Amniotic epithelial cell (primary cell): ENCODE measurements at places on chromosomes 12 and 14.
A peak's percentile ranks its signal among the peaks of the same experiment; 100 is the strongest.

- DNase-seq: no peak
These were observed 20.4 kb downstream of the VWF start for GRCh38 chr12:6104027-6104426.

GRCh38 chr12:29559198-29559597 is 61.7 kb upstream of the OVCH1 start:
- no peak for DNase-seq

DNA sequence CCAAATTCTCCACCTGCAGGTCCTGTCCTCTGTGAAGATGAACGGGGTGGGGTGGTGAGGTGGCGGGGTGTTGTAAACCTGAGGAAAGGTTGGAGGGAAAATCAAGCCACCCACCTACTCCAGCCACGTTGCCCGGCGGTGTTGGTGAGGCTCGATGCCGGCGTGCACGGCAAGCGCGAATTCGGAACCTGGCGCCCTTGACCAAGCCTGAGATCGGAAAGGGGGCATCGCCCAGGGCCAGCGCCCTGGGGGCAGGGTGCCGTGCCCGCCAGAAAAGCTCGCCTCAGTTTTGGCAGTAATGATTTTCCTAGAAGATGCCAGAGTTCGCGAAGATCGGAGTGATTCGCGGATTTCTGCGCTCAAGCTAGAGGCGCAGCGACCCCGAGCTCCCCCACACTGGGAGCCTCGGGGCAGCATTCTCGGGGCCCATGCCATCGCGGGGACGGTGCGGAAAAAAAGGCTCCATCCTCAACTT is 817 bp downstream of the STXBP6 start:
- DNase-seq: no peak

- no peak for DNase-seq
These were observed 36.8 kb downstream of the PPHLN1 start for GRCh38 chr12:42362647-42363260.

- peak; percentile 50 for DNase-seq
These were observed 63.6 kb upstream of the PWP1 start for GRCh38 chr12:107622001-107622400.

DNA sequence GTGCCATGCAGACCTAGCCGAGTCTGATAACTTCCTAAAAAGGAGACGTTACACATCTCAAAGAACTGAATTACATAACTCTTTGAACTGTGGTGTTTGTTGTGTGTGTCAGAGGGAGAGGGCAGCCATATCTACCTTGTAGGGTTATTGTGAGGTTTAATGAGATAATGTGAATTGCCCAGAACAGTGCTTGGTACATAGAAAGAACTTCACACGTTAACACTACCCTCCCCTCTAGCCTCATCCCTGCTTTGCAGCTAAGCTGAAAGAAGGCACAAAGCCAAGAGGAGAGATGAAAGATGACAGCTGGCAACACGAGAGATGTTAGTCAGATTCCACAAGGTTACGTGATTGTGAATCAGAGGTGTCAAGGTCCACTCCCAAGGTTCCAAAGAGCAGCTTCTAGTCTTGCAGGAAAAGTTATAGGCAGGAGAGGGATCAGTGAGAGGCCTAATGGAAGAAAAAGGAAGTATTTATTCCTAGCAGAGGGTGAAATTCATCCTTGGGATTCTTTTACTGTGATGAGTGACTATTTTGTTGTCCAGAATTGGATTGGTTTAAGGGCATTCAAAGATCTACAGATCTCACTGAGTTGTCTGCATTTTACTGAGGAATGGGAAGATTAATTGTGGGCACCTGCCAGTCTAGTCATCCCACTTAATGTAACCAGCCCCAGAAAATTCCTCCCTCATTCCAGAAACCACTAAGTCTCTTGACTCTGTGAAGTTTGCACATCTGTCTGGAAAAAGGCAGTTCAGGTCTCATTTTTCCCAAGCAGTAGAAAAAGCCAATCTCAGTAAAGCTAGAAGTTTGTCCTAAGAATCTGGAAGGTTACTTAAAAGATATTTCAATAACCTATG is 25.9 kb upstream of the WNK1 start:
- DNase-seq: peak; percentile 96

DNA sequence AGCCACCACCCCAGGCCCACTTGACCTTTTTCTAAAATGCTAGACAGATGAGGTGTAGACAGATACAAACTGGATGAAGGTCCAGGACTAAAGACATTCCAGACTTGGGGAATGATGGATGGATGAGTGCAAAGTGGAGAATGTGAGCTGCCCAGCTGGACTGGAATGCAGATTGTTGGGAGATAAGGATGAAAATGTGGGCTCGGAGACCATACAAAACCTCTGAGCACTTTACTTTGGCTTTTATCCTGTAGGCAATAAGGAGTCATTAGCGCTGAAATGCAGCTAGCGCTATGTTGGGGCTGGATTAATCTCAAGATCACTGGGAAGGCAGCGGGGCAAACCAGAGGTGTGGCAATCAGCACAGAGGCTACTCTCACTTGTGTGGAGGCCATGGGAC is 64.7 kb upstream of the GNPNAT1 start:
- DNase-seq: peak; percentile 87

DNA sequence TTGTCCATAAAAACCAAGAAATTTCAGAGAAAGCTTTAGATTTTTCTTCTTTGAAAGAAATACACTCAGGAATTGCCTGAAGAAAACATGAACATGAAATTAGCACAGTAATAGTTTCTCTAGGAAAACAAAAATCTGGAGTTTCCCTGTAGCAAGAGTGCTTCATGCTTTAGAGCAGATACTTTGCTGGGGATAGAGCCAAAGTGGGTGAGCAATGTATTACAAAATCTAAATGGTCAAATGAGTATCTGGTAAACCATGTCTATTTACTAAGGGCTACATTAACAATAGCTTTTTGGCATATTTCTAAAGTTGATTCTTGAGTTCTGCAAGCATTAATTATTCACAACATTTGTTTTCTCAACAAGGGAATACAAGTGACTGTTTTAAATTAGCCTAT is 26.2 kb downstream of the AVPR1A start:
- no peak for DNase-seq

DNA sequence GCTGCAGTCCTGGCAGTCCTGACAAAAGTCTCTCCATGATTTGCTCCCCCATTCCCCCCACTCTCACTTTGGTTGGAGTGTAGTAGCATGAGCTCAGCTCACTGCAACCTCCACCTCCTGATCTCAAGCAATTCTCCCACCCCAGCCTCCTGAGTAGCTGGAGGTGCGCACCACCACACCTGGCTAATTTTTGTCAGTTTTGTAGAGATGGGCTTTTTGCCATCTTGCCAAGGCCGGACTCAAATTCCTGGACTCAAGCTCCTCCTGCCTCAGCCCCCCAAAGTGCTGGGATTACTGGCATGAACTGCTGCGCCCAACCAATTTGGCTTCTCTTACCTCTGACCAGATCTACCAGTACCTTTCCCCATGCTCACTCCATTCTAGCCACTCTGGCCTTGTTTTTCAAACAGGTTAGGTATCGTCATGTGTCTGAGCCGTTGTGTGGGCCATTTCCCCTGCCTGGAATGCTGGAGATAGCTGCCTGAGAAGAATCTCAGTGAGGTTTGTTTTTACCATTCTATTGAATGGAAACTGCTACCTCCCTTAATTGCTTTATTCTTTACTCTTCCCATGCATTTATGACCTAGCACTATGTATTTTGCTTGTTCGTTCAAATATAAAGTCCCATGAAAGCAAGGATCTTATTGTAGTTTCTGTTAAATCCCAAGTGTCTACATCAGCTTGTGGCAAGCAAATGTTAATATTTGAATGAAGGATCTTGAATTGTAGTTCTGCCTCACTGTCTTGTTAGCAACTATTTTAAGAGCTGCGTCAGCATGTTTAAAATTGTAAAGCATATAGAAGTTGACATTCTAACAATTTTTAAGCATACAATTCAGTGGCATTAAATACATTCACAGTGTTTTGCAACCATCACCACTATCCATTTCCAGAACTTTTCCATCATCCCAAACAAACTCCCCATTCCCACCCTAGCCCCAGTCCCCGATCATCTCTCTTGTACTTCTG is 39.7 kb downstream of the CPSF6 start:
- DNase-seq: no peak

GRCh38 chr14:23058654-23059504 is 1.6 kb upstream of the CDH24 start:
- DNase-seq: no peak

- DNase-seq: no peak
These were observed 1145.7 kb downstream of the VRK1 start for GRCh38 chr14:97942921-97943320.

GRCh38 chr14:98404811-98405210 is 867.2 kb downstream of the BCL11B start:
- DNase-seq: no peak

GRCh38 chr12:6372403-6373003 is 2.9 kb downstream of the SCNN1A start:
- DNase-seq: peak; percentile 94

- DNase-seq: peak; percentile 27
These were observed 43.4 kb upstream of the ATF1 start for GRCh38 chr12:50720501-50720900.

DNA sequence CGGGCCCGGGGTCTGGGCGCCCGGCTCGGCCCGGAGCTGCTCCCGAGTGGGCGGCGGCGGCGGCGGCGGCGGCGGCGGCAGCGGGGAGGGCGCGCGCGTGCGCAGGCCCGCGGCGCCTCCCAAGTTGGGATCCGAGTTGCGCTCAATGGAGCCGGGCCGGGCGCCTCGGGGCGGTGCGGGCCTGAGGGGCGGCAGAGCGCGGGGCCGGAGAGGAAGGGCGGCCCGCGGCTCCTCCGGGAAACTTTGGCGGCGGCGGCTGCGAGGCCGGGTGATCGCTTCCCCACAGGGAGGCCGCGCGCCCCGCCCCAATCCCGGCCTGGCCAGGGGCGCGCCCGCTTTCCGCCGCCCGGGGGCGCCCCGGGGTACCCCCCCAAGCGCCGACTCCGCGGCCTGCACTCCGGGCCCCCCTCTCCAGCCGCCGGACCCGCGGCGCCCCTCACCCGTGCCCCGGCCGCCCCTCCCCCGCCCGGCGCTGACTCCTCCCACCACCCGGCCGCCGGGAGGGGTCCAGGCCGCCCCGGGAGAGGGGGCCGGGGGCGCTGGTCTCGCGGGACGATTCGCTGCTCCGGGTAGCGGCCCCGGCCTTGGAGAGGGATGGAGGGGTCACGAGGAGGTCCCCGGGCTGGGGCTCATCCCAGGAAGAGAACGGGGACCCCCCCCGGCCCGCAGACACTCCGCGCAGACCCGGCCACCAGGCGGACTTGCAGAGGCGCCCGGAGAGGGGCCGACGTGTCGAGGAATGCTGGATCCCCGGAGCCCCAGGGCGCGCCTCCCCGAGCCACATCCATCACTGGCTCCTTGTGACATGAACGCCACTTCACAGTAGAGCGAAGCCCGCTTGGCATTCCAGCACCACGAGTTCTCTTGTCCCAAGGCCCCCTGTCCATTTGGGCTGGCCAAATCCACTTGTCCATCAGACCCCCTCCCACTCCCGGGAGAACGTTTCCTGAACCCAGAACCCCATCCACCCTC is at the start of gene RILPL1:
Gene RILPL1, minus strand, starts transcription at position 48 of the 972 bp plus-strand sequence. CDS start 237 bp downstream, outside the sequence.
- no peak for DNase-seq

DNA sequence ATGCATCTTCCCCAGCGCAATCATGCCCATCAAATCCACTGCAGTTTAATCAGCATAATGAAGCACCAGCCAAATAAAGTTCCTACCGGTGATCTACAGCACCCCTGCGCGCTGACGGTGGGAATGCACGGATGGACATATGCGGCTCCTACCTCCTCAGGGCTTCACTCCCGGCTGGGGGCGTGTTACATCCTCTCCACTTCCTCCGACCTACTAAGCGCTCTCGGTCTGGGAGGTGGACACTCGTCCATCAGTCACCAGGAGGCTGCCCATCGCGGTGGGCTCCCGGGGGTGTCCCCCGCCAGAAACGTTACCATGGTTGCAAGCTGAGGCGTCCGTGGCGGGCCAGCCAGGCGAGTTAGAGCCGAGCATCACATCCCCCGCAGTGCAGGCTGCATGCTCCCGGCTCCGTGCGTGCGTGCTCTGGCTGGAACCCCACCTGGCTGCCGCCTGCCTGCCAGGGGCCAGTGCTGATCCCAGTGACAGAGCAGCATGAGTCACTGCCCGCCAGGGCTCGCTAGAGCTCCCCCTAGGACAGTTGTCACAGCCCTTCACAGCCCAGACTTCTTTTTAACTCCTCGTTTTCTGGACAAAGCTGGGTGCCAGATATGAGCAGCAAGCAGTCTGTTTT is 73.0 kb downstream of the CIT start:
- DNase-seq: peak; percentile 42

GRCh38 chr14:95504135-95505029 is 12.1 kb downstream of the SYNE3 start:
- DNase-seq: peak; percentile 91

GRCh38 chr12:11693067-11693466 is 43.6 kb downstream of the ETV6 start:
- no peak for DNase-seq

DNA sequence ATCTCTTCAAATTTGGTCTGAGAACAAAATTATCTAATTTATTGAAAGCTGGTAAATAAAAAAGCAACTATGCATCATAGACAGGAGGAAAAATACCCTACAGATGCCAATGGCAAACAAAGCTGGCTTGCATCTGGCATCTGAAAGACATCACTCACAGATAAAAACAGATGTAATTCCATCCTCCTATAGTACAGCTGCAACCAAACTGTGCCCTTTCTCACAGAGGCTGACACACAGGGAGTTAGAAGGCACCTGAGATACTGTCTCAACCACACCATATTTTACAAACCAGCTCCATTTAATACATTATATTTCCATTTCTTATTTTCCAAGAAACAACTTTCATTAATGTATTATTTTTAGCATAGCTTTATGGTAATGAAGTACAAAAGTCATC is 39.4 kb downstream of the DUSP16 start:
- DNase-seq: no peak

DNA sequence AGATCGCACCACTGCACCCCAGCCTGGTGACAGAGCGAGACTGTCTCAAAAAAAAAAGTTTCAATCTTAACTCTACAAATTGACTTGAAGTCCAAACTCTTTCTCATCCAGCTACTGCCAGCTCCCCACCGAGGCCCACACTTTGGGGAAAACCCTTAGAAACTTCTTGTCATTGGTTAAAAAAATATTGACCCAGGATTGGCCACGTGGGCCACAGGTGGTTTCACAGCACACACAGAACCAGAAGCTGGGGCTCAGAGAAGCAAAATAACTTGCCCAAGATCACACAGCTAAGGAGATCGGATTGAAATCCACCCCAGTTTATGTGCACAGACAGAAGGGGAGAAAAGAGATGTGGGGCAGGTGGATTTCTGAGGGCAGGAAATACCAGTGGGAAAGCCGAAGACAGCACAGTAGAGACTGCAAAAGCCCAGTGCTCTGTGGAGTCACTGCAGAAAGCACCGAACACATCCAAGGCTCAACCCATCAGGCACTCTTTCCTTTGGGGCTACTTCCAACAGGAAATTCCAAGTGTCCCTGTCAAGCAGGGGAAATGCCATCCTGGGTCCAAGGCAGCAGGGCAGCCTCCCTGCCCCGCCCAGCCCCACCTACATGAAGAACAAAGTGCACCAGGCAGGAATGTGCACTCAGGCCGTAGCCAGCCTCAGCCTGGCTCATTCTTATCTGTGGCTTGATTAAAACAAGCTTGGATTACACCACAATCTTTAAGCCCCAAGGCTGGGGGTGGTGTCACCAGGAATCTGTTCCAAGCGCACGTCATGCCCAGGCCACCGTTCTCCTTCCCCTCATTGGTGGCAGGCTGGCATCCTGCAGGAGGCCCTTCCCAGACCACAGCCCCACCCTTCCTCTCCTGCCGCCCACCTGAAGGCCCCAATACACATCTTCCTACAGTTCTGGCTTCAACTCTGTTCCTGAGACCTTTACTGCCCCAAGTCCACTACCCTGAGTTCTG is 72.5 kb downstream of the ITPK1 start:
- peak; percentile 84 for DNase-seq
